ENCODE measurements at places on chromosomes 13 and 19.

GRCh38 chr13:113304121-113304520 lies 7.1 kb downstream of the LAMP1 start:
- DNase-seq: no peak

- no peak for DNase-seq
Measured at GRCh38 chr19:46841458-46842083, 9.1 kb downstream of the AP2S1 start.

DNA sequence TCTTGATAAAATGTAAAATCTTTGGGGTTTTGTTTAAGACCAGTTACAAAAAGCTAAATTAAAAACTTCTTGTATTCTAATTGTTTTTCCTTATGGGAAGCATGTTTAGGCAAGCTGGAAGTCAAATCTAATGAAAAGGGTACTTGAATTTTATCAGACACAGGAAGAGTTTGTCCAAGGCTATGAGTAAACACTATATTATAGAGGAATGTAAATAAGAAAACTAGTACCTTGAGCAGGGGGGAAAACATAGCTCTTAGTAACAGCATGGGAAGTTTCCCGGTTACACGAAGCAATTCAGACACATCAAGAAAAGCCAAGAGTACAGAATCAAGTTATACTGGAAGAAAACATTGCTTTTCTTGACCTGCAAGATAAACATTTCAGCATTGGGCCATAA lies 19.8 kb upstream of the ZNF780A start:
- DNase-seq: no peak

DNA sequence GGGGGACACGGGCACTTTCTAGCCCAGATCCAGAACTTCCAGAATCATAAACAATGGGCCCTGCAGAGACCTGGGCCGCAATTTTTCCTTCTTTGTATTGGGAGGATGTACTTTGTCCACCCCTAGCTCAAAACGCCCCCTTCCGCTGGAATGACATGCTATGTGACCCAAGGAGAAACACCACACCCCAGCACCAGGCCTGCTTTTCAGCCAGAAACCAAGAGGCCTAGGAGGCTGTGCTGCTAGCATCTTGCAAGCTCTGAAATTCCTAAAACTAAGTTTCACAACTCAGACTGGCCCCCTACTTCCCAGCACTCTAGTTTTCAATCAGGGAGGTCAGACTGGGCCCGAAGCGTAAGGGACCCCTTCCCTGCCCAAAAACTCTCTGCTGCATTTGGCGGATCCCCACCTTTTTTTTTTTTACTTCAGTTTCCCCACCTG lies 538 bp downstream of the LSM4 start:
- DNase-seq: peak; percentile 54

DNA sequence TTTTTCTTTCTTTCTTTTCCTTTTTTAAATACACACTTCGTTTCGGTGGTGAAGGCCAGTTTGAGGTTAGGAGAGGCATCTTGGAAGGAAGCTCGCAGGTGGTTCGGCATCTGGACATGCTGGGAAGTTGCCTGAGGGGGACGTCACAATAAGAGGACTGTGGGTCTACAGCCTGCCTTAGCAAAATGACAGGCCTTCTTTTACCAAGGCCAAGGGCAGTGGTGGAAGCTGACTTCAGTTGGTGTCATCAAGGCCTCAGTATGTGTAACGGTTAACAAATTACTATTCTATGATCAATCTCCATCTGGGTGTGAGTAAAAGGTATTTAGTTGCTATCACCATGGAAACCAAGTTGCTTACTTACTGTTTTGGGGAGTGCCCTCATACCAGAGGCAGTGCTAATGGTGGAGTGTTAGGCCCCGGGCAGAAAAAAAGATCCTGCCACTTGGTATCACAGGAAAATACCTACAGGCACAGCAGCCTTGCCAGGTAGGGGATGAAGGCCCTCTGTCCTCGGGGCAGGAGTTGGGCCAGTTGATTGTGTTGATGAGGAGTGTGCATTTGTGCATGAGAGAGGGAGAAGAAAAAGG lies 10.3 kb downstream of the ACTN4 start:
- no peak for DNase-seq

All from inflammatory macrophage (primary cell).